ENCODE measurements at places on chromosomes 7 and 10.
A peak's percentile ranks its signal among the peaks of the same experiment; 100 is the strongest.

GRCh38 chr7:157513162-157513621 lies 176.4 kb downstream of the DNAJB6 start:
- DNase-seq: no peak

- DNase-seq: peak; percentile 28
Measured at GRCh38 chr7:55572378-55573233, at the start of gene VOPP1. TSS of gene VOPP1 (minus strand) at chr7:55572502. CDS start at chr7:55572324, 178 bp downstream.

- DNase-seq: no peak
Measured at GRCh38 chr7:77439572-77439971, 23.4 kb upstream of the GSAP start.

GRCh38 chr7:137001478-137001877 lies 133.0 kb downstream of the CHRM2 start:
- DNase-seq: no peak

DNA sequence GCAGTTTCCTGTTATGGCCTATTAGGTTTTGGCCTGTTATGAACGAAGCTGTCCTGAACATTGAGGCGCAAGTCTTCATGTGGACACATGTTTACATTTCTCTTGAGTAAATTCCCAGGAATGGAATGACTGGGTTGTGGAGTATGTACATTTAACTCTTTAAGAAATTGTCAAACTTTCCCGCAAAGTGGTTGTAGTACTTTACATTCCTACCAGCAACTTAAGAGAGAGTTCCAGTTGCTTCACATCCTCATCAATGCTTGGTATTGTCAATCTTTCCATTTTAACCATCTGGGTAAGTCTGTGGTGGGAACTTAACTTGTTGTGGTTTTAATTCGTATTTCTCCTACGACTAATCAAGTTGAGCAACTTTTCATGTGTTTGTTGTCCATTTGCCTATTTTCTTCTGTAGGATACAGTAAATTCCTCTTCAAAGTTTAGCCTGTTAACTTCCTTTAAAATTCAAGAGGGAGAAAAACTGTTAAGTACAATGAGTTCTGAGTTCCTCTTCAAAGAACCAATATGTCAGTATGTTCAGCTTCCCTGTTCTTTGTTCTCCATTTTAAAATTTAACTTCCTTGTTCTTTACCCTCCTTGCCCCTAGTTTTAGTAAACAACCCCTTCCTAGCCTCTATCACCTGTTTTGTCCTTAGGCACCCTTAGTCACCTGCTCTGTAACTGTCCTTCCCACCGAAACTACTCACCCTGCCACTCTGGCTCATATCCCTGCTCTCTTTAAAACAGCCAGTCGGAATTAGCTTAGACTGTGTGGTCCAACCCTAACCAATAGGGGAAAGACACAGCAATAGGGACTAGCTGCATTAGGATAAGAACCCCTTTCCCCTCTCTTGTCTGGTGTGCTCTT lies 74.0 kb downstream of the FAM241B start:
- peak; percentile 72 for DNase-seq

GRCh38 chr7:22332461-22332870 lies 24.5 kb downstream of the RAPGEF5 start:
- no peak for DNase-seq

DNA sequence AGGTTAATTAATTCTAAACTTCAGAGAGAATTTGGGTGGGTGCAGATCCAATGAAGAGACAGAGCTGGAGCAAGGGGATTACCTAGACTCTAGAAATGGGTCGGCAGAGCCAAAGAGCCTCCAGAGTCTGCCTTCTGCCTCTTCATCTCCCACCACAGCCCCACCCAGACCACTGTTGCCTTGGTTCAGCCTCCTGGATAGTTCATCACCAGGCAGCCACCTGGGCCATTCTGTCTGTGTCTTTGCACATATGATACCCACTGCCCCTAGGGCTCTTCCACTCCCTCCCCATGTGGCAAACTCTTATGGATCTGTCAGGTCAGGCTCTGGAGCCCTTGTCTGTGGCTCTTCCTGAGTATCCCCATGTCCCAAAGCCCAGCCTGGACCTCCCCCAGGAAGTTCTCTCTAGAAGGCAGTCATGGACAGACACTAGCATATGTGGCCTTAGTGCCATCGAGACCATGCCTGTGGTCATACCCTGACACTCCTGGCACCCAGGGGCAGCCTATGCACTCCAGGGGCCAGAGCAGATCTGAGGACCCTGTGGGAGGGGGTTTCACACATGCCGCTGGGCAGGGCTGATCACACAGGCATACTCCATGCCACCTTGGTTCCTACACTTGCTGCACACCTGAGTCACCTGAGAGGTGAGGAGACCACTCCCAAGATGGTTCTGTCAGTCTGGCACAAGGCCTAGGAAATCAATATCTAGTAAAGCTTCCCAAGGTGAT lies 41.6 kb downstream of the FRMPD2 start:
- no peak for DNase-seq

DNA sequence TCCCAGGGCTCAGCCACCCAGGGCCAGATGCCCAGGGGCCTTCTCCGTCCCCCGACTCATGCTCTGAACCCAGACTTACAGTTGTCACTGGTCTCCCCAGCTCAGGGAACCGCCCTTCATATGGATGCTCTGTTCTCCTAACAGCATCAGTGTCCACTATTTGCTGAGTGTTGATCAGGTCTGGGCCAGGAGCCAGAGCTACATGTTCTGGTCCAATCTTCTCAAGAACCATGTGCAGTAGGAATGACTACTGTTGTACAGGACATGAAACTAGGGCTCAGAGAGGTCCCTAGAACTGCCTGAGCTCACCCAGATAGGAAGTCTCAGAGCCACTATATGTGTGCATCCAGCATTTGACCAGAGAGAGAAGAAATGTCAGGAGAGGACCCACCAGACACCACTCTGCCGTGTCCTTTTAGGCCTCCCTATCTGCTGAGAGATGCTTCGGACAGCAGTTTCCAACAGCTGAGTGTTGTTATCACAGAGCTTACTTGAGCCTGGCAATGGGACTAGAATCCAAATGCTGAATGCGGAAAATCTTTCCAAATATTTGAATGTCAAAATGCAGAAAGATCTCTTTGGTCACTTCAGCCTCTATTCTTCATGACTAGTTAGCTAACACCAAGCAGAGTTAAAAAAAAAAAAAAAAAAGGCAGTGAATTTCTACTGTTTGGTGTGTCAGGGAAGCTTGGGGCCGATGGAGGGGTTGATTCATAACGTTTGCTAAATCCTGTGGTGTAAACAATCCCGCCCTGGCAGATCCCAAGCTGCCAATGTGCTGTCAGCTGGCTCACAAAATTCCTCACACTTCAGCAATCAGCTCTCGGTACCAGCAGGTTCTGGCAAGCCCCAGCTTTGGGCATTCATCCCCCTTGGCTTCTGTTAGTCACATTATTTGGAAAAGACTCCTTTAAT lies 246.1 kb downstream of the TNS3 start:
- peak; percentile 53 for DNase-seq

- no peak for DNase-seq
Measured at GRCh38 chr10:69906425-69906824, 104.7 kb downstream of the COL13A1 start.

DNA sequence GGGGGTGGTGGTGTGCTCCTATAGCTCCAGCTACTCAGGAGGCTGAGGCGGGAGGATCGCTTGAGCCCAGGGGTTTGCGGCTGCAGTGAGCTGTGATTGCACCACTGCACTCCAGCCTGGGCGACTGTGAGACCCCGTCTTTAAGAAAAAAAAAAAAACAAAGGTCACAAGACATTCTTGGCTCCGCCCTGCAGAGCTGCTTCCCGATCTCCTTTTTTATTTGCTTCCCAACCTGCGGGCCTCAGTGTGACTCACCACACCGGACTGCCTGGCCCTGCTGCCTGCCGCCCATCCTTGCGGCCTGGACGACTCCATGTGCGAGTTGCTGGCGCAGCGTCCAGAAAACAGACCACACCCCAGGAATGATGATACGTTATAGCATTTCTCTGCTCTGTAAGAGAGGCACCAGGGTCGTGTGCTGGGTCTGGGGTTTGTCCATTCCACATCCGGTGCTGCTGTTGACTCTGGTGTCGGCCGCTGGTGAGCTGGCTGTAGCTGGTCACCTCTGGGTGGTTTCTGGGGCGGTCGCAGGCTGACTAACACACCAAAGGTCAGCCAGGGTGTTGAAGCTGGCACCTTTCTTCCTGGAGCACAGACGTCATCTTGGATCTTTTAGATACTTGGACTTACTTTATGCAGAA lies 123.6 kb downstream of the TCF7L2 start:
- DNase-seq: peak; percentile 92

DNA sequence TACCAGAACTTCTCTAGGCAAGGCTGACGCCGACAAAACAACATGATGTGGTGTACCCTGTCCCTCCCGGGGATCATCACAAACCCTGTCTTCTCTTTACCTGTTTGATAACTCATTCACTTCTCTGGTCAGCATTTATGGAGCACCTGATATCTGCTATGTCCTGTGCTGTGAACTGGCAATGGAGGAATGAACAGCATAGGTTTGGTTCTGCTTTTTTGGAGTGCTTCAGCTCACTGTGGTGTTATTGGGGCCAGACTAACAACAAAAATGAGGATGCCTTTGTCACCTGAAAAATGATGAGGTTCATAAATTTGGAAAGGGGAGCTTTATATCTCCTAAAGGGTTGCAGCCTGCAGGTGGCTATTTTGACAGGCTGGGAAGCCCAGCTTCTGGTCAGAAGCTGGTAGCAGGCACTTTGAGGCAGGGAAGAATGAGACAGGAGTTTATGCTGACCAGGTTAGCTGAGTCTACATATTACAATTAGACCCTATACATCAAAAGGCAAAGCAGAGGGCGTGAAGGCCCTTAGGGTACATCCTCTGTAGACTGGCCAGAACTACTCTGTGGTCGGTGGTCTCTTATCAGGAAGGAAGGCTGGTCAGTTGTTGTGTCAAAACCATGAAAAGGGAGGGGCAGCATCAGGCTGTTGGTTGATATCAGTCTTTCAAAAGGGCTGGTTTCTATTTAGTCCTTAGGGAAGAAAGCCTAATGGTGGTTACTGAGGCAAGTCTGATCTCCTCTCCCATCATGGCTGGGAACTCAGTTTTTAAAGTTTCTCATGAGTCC lies 42.3 kb downstream of the SH2D4B start:
- no peak for DNase-seq

- DNase-seq: no peak
Measured at GRCh38 chr7:158266426-158266816, 321.2 kb downstream of the PTPRN2 start.

- DNase-seq: no peak
Measured at GRCh38 chr10:7787150-7787856, 490 bp downstream of the KIN start.

GRCh38 chr7:50531401-50531911 lies 33.7 kb downstream of the DDC start:
- no peak for DNase-seq

GRCh38 chr7:148915211-148915610 lies 31.1 kb upstream of the EZH2 start:
- DNase-seq: no peak

DNA sequence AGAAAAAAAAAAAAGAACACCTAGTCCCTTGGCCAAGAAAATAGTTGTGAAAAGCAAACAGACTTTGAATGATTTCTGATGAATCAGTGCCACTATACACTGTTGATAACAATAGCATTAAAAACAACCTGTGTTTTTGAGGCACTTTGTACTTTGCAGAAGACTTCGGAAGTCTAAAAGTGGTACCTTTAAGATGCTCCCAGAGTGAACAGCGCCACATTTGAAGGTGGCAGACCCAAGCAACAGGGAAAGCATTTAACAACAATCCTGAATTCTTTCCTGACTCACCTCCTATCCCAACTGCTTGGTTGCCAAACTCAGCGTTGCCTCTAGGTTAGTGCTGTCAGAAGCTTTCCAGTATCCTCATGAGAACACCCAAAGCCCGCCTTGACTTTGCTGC lies 102.5 kb upstream of the CCDC6 start:
- no peak for DNase-seq

- no peak for DNase-seq
Measured at GRCh38 chr10:124899151-124899550, 42.8 kb upstream of the ZRANB1 start.

DNA sequence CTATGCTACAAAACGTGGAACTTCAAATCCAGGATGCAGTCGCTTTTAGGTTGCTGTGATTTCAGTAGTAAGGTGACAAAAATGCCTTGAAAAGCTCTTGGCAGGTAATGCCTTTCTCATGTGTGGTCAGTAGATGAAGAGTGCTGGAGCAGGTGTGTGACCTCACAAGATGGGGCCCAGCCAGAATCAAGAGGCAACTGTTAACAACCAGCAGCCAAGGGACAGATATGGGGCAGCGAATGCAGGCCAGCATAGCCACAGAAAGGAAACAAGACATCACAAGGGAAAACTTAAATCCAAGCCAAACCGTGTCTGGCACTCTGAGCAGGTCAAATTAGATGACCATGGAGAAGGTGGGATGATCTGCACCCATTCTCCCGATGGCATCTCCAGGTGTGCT lies 12.3 kb downstream of the HUS1 start:
- DNase-seq: no peak

- DNase-seq: no peak
Measured at GRCh38 chr7:42961170-42961569, 29.0 kb downstream of the MRPL32 start.

GRCh38 chr10:96600337-96600736 lies 13.5 kb upstream of the TM9SF3 start:
- no peak for DNase-seq

DNA sequence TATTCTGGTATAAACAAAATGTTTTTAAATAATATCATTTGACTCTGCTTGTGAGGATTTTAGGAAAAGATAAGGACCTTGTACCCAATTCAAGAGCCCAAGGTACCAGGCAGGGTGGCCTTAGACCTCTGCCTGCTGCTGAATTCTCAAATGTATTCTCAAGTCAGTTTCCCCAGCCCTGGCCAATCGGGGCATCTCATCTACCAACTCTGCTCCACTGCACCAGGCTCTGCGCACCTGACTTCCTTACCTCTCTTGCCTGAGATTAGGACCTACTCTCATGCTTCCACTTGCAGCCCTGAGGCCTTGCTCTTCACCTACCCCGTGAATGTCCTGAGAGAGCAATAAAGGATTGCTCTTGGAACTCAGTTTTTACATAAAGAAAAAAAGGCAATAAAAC lies 69.6 kb upstream of the EZH2 start:
- DNase-seq: no peak

DNA sequence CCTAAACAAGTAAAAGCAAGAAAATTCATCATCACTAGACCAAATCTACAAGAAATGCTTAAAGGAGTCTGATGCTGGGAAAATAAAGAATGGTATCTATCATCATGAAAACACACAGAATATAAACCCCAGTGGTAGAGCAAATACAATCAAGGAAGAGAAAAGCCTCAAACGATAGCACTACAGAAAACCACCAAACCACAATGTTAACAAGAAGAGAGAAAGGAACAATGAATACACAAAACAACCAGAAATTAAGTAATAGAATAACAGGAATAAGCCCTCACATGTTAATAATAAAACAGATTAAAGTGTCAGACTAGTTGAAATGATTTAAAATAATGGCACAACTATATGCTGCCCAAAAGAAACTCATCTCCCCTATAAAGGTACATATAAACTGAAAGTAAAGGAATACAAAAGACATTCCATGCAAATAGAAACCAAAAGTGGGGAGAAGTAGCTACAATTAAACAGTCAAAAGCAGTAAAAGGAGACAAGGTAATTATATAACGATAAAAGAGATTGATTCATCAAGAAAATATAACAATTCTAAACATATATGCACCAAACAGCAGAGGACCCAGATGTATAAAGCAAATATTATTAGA lies 77.3 kb downstream of the JMJD1C start:
- DNase-seq: no peak
